ENCODE measurements at places on chromosomes 5 and 9.

DNA sequence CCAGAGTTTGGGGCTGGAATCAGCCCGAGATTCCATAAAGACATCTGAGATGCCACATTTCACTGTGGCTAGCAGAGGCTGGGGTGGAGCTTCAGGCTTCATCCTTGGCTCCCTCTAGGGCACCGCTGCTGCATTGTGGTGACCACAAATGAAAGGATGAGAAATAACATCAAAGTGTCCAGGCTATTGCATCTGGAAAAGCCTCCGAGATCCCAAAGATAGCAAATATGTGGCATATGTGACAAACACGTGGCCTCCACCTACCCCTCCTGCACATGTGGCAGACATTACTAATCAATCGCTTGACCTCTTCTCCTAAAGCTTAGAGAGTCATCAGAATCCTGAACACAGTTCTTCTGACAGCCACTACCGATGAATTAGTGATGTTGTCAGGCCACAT lies 4.5 kb downstream of the SPARC start:
- DNase-seq, result peak; percentile 43

DNA sequence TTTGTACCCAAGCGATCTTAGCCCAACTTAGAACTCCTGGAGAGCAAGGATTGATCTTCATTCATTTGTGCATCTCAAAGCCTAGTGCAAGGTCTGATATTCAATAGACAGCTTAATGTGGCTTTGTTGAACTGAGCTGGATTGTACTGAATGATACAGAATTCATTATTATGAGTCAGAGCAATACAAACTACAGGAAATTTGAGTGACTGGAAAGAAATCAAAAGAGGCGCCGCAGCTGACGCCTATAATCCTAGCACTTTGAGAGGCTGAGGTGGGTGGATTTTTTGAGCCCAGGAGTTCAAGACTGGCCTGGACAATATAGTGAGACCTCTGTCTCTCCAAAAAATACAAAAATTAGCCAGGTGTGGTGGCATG lies 58.6 kb downstream of the ENC1 start:
- DNase-seq, result no peak

GRCh38 chr5:108810717-108811116 lies 63.0 kb downstream of the FER start:
- DNase-seq, result no peak

GRCh38 chr9:106403081-106403480 lies 459.9 kb upstream of the ZNF462 start:
- DNase-seq, result no peak

DNA sequence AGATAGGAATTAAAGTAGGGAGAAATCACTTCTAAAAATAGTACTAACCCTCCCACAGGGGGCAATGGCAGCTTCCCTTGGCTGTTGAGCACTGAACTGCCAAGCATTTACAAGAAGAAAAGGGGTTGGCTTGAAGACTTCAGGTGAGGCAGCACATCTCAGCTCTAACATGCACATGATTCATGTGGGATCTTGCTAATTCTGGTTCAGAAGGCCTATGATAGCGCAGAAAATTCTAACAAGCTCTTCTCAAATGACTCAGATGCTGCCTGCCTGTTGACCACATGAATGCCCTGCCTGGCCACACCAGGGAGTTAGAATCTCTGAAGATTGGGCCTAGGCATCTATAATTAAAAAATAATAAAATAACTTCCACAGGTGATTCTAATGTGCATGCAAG lies 22.6 kb downstream of the CD180 start:
- DNase-seq, result no peak

GRCh38 chr5:112604732-112605630 lies 132.7 kb upstream of the APC start:
- peak; percentile 4 for DNase-seq

- DNase-seq, result no peak
Measured at GRCh38 chr9:69265891-69266290, 59.1 kb upstream of the ENTREP1 start.

DNA sequence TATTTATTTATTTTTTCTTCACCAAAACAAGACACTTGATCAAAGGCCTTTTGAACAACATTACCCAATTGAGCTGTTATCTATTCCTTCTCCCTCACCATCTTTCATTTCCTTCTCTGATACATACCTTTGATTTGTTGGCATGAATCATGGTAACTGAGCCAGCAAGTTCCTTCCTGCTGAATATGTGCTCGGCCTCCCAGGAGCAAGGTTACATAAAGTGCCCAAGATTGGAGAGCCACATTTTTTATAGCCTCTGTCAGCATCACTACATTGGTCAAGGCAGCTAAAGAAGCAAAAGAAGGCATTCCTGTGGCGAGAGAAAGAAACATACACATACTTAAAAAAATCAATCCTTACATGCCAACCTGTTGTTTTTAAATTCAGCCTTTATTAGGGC lies 369.6 kb downstream of the CYLC2 start:
- DNase-seq, result peak; percentile 75

- no peak for DNase-seq
Measured at GRCh38 chr9:106577121-106577520, 285.8 kb upstream of the ZNF462 start.

- peak; percentile 74 for DNase-seq
Measured at GRCh38 chr9:113558632-113559502, 95.3 kb downstream of the RGS3 start.

GRCh38 chr5:139341689-139342422 lies at the start of gene PAIP2:
PAIP2 (plus strand) TSS chr5:139341854; CDS start chr5:139363785, 21,931 bp downstream.
- peak; percentile 99 for DNase-seq

DNA sequence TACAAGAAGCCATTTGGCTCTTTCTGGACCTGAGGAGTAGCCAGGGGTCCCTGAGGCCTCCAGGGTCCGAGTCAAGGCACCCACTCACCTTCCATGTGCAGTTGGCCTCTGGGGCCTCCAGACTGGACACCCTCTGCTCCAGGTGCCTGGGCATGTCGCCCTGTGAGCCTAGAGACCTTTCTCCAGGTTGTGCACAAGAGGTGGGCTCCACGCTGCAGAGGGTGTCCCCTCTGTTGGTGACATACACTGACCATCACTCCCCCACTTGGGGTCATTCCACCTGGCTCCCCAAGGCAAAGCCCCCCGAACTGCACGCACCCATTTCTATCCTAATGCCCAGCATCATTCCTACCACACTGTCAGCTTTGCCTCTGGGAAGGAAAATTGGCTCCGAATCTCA lies 48.8 kb downstream of the RASGEF1C start:
- no peak for DNase-seq

- no peak for DNase-seq
Measured at GRCh38 chr5:12777342-12777741, 873.1 kb upstream of the CTNND2 start.

- peak; percentile 89 for DNase-seq
Measured at GRCh38 chr5:76641514-76642120, 18.4 kb upstream of the F2RL2 start.

DNA sequence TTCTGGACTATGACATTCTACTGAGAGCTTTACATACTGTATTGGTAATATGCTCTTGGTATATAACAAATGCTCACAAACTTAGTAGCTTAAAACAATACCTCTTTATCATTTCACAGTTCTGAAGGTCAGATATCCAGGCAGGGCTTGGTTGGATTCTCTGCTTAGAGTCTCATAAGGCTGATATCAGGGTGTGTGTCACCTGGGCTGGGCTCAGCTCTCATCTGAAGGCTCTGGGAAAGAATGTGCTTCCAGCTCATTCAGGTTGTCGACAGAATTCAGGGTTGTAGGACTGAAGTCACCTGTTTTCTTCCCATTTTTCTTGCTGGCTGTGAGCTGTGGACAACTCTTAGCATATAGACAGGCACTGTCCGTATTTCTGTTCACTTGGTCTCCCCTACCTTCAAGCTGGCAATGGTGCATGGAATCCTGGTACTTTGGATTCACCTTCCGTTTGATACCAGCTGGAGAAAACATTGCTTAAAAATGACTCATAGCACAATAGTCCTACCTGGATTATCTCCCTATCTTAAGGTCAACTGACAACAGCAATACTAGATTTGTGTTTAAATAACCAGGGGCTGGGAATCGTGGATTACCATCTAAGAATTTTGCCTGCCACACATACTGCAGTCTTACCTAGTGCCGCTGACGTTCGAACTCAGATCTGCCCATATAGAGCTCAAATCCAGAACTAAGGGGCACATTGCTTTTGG lies 69.2 kb downstream of the RCL1 start:
- no peak for DNase-seq

- no peak for DNase-seq
Measured at GRCh38 chr5:151199581-151200185, 24.2 kb downstream of the CCDC69 start.

DNA sequence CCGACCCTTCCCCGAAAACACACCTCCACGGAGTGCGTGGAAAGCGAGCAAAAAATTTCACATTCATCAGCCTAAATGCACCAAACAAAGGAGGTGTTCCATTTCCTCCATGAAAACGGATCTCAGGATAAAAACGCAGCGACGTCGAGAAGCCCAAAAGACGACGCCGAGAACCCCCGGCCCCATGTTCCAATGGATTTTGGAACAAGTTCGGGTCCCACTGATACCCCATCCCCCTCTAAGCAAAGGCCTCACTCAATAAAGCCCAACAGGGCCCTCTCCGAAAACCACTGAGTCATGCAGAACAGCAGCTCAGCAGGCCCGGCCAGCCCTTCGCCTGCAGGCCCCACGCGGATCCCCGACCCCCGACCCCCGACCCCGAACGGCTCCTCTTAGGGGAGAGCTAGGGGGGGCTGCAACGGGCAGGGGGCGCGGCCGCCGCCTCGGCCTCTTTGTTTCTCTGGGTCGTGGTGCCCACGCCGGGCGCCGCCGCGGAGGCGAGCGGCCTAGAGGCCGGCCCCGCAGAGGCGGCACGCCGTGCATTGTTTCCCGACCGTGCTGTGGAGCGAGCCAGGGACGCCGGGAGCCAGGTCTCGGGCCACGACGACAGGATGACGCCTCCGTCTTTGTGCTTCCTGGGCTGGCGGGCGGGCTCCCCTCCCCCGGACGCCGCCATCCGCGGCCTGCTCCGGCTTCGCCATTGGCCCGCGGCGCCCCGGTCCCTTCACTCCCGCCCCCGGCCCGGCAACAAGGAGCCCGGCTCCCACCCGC lies 915 bp downstream of the ZFAND5 start:
- DNase-seq, result peak; percentile 69

DNA sequence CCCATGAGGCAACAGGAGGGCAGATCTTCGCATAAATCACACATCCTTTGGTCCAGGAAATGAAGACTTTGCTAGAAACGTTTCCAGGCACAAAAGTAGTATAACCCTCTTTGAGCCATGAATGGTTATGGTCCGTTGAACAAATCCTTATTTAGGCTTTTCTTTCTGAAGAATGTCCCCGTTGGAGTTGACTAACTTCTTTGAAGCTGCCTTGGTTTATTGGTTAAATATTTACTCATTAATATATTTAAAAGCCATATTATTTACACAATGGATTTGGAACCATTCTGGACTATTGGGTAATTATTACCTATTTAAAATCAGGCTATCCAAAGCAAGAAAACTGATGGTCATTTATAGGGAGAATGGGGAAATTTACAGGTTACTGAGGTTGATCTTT lies 347.6 kb upstream of the SLC30A5 start:
- no peak for DNase-seq

DNA sequence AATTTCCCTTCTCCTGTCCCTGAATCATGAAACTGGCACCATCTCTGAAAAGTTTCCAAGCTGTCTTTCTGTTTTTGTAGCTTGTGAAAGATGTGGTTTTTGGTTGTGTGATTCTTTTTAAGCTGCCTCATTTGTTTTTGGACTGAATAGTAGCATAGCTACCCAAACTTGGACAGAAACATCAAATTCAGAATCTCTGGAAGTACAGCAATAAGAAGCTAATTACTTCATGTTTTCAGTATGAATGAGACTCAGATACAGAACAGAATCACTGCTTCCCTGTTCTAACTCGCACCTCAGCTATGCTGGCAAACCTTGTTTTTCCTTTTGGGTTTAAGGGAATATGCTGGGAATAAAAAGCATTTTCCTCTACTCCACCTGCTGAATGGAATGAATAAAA lies 101.0 kb downstream of the FGF1 start:
- DNase-seq, result no peak

- DNase-seq, result no peak
Measured at GRCh38 chr5:149153193-149153750, 12.0 kb downstream of the ABLIM3 start.

GRCh38 chr5:157323107-157323706 lies 57.3 kb downstream of the CYFIP2 start:
- no peak for DNase-seq

GRCh38 chr9:112194969-112195431 lies 19.9 kb upstream of the SUSD1 start:
- peak; percentile 70 for DNase-seq

DNA sequence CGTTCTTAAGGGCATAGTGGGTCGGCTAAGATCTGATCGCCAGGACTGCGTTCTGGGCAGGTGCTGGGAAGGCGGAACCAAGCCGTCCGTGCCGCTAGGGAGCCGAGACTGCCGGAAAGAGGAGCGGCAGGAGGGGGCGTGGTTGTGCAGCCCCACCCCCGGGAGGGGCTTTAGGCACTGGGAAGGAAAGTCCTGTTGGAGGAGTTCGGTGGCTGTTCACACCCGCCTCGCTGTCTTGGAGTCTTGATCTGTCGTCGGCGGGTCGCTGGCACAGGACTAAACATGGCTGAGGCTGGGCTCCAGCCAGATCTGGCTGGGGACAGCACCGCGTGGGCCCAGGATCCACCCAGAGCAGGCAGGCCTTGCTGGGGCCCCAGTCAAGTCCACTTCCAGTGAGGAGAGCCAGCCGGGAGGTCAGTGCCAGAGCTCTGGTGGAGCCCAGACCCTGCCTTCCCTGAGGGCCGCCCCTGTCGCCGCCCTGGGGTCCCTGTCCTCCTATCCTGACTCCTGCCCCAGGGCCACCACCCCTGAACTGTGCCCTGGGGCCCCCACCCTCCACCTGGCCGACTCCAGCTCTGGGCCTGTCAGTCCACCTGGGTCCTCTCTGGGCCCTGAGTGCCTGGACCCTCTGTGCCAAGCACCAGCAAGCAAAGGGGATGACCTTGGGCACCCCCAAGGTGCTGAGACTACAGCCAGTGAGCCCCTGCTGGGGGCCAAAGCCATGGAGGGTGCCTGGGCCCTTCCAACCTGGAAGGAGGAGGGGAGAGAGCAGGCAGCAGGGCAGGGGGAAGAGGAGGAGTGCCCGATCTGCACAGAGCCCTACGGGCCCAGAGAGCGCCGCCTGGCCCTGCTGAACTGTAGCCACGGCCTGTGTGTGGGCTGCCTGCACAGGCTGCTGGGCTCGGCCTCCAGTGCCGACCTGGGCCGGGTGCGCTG lies 4.5 kb downstream of the RNF208 start:
- no peak for DNase-seq

- no peak for DNase-seq
Measured at GRCh38 chr9:7095058-7095457, 337.3 kb downstream of the KDM4C start.

GRCh38 chr9:109109967-109110328 lies 9.8 kb downstream of the TMEM245 start:
- peak; percentile 66 for DNase-seq

GRCh38 chr9:107487521-107488374 lies 1.8 kb downstream of the KLF4 start:
- peak; percentile 63 for DNase-seq

GRCh38 chr5:167242701-167243100 lies 1048.7 kb upstream of the WWC1 start:
- DNase-seq, result no peak
